Stimulated activated CD8-positive, alpha-beta memory T cell treated with anti-CD3 and anti-CD28 coated beads, Interleukin-7, amount 100 ng/mL, for 1 hour (primary cell): ENCODE measurements at places on chromosomes 7 and 10.
A peak's percentile ranks its signal among the peaks of the same experiment; 100 is the strongest.

DNA sequence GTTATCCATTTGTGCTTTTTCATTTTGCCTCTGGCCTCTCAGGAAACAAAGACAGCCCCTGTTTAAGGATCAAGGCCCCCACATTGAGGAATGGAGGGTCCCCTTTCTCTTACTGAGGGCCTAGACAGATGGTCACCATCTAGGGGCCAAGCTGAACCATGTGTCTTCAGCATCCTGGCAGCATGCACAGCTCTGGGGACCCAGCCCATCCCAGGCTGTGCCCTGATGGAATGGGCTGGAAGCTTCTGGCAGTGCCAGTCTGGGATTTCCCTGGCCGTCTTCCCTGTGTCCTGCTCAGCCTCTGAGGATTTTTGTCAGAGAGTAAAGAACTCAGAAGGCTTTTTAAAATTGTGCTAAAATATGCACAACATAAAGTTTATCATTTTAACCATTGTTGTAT is 116.8 kb downstream of the ITIH5 start:
- no peak for DNase-seq

- no peak for DNase-seq
Measured at GRCh38 chr7:10015687-10016086, 958.0 kb upstream of the PHF14 start.

DNA sequence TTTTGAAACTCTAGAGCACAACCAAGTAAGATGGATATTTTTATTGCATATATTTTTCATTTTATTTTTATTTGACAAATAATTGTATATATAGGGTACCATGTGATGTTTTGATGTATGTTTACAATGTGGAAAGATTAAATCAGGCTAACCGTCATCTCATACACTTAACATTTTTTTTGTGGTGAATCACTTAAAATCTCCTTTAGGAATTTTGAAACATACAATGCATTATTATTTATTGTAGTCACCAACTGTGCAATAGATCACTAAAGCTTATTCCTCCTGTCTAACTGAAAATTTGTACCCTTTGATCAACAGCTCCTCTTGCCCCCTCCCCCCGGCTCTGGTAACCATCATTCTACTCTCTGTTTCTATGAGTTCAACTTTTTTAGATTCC is 77.2 kb downstream of the DNAH11 start:
- DNase-seq: no peak

DNA sequence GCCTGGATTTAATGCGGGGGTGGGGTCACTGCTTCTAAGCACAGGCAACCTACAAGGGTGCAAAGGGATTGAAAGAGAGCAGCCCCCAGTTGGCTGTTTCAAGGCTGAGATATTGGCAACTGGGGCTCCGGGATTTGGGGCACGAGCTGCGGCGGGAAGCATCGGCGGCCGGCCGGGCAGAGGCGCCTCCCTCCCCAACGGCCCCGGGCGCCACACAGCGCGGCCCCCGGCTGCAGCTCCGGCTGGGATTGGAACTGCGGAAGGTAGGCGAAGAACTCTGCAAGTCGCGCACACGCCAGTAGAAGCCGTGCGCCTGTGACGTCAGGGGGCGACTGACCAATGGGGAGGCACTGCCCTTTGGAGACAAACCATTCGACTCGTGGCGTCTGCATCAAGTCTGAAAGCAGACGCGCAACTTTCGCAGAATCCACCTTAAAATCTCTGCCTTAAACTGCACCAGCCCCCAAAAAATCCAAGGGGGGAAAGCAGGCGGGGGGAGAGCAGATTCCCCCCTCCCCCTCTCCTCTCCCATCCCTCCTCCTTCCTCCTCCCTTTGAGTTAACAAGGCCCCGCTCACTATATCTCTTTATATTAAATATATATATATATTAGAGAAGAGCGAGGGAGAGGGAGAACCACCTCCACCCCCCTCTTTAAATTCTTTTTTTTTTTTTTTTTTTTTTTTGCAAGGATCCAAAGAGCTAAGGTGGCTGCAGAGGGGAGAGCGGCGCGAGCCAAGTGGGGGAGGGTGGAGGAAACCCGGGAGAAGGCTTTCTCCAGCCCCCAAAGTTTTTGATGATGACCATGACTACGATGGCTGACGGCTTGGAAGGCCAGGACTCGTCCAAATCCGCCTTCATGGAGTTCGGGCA is at the start of gene DLX6:
DLX6 (plus strand) TSS at position 371 of the 872 bp plus-strand sequence; CDS start at position 796, 425 bp downstream.
- no peak for DNase-seq

DNA sequence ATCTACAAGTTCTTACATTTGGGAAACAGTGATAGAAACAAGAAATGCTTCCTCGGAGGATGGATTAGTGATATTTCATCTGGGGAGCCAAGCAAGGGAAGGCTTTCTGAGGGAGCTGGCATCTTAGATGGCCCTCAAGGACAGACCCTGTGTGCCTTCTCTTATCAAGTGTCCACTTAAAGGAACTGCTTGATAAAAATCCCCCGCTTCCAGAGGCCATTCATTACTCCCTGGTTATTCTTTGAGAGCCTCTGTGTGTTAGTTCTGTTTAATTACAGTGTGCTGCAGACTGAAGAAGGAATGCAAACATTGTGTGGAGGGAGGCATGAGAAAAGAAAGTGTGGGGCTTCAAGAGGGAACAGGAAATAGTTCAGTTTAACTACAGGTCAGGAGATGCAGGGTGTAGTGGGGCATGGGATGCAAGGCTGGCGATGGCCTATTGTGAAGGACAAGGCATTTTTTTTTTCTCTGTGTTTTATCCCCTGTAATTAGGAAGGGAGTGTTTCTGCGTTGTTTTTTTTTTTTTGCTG is 145.4 kb downstream of the SNX10 start:
- DNase-seq: no peak

GRCh38 chr10:98427011-98427515 is 12.1 kb upstream of the PYROXD2 start:
- DNase-seq: no peak

- no peak for DNase-seq
Measured at GRCh38 chr10:51291961-51292360, 217.7 kb downstream of the PRKG1 start.

GRCh38 chr7:5754981-5755599 is 26.4 kb downstream of the RNF216 start:
- no peak for DNase-seq

GRCh38 chr10:17209302-17209701 is 7.8 kb upstream of the TRDMT1 start:
- no peak for DNase-seq

GRCh38 chr10:125060826-125061556 is 99.4 kb downstream of the CTBP2 start:
- no peak for DNase-seq

DNA sequence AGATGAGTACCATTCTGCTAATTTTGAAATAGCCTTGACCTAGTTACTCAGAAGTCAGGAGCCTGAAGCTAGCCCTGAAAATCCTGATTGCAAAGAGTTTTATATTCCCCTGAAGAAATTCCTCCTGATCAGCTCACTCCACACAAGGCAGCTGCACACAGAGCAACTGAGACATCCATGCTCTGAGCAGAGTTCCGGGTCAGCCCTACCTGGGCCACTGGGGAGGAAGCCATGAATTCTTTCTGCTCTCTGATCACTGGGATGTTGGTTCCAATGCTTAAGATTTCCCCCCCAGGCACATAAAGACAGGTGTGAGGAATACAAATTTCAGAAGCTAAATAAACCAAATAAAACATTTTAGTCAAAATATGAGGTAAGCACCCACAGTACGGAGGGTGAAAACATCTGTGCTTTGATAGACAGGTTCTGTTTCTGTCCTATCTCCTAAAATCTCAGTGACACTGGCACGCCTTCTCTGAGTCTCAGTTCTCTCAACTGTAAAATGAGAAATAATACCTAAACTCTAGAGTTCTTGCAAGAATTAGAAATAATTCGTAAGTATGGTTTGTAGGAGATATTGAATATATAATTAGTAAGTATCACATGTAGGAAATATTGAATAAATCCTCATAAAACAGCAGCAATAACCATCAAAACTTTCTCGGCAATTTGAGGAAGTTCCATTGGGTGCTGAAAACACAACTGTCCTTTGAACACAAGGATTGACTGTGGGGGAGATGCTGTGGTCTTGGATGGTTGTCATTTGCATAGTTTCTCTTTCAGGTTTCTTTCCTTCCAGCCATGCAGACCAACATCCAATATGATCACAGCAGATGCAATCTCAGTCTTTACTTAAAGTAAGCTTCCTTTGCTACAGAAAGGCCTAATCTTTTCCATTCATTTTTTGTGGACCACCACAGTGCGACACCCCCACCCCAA is 133.0 kb upstream of the TNS3 start:
- no peak for DNase-seq

DNA sequence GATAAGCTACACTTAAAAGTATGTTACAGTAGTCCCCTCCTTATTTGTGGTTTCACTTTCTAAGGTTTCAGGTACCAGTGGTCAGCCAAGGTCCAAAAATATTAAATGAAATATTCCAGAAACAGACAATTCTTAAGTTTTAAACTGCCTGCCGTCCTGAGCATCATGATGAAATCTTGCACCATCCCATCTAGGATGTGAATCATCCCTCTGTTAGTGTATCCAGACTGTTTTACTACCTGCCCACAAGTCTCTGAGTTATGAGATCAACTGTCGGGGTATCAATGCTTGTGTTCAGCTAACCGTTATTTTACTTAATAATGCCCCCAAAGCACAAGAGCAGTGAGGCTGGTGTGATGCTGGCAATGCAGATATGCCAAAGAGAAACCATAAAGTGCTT is 11.4 kb downstream of the KDM7A start:
- no peak for DNase-seq

DNA sequence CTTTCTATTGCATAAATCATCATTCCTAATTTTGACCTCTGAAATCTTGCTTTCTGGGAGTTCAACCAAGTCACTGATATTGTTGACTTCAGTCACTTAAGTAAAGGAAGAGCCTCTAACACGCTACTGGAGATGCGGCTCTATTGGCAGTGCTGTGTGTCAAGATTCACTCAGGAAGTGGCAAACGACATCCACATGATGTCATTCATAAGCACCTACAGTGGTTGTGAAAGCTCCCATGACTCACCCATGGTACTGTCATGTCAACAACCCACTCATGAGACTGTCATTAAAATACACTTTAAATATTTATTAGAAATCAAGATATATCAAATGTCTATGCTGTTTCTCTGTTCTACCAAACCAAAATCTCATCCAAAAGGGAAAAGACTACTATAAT is 52.5 kb upstream of the LHFPL3 start:
- no peak for DNase-seq

GRCh38 chr7:134691546-134692343 is 45.1 kb downstream of the BPGM start:
- DNase-seq: no peak

DNA sequence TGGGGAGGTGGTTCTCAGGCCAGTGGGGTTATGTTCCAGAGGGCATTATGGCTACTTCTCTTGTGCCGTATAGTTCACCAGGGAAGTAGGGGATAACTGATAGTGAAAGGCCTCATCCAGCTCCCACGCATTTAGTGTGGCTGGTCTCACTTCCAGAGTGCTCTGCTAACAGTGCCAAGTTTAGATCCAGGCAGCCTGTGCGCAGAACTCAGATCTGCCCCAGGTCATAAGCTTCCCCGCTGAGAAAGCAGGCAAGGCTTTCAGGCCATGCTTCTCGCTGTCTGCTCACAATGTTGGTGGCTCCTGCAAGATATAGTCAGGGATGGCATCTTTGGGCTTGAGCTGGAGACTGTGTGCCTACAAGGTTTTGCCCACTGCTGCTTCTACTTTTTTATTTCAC is 11.3 kb downstream of the AGK start:
- no peak for DNase-seq

- no peak for DNase-seq
Measured at GRCh38 chr7:90188281-90188680, 23.3 kb upstream of the STEAP2 start.

DNA sequence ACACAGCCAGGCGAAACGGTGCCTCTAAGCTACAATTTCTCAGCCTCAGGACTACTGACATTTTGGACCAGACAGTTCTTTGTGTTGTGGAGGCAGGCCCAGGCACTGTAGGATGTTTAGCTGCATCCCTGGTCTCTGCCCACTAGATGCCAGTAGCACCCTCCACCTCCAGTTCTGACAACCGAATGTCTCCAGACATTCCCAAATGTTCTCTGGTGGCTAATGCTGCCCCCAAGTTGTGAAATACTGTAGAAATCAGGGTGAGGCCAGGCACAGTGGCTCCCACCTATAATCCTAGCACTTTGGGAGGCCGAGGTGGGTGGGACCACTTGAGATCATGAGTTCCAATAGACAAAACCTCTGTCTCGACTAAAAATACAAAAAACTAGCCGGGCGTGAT is 18.2 kb downstream of the HNRNPF start:
- no peak for DNase-seq

DNA sequence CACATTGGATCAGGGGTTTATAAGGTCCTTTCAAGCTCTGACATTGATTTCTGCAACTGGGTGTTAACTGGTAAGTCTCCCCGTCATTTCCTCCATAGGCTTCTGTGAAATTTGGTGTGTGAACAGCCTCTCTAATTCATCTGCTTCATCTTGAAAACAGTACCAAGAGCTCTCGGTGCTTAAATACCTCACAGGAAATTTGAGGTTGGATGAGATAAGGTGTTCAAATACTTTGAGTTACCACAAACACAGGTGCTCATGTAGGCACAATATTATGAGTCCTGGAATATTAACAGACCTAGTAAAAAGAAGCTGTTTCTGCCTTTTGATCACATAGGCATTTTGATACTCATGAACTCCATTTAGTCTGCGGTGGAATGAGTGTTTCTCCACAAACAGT is 85.2 kb downstream of the RTKN2 start:
- DNase-seq: peak; percentile 8

GRCh38 chr7:155283565-155284194 is 14.0 kb upstream of the INSIG1 start:
- DNase-seq: no peak
